ENCODE measurements at places on chromosomes 4 and X.

GRCh38 chr4:14234307-14234706 is 606.8 kb upstream of the BOD1L1 start:
- peak; percentile 4 for DNase-seq

- no peak for DNase-seq
Measured at GRCh38 chrX:98068024-98068580, 1184.4 kb downstream of the RPA4 start.

GRCh38 chr4:25857851-25858400 is 4.9 kb downstream of the SEL1L3 start:
- no peak for DNase-seq

DNA sequence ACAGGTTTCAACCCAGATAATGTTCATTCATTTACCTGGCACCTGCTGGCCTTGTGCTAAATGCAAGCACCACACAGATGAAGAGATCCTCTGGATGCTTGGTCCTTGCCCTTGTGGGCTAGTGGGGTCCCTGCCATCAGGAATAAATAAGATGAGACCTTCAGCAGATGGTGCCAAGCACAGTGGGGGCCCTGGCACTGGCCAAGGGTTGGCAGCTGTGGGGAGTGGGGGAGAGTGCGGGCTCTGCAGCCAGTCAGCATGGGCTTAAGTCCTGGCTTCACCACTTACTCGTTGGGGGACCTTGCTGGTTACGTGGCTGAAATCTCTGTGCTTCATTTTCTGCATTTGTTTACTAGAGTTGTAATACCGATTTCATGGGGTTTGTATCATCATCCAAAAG is 6.9 kb downstream of the LAP3 start:
- DNase-seq, result no peak

DNA sequence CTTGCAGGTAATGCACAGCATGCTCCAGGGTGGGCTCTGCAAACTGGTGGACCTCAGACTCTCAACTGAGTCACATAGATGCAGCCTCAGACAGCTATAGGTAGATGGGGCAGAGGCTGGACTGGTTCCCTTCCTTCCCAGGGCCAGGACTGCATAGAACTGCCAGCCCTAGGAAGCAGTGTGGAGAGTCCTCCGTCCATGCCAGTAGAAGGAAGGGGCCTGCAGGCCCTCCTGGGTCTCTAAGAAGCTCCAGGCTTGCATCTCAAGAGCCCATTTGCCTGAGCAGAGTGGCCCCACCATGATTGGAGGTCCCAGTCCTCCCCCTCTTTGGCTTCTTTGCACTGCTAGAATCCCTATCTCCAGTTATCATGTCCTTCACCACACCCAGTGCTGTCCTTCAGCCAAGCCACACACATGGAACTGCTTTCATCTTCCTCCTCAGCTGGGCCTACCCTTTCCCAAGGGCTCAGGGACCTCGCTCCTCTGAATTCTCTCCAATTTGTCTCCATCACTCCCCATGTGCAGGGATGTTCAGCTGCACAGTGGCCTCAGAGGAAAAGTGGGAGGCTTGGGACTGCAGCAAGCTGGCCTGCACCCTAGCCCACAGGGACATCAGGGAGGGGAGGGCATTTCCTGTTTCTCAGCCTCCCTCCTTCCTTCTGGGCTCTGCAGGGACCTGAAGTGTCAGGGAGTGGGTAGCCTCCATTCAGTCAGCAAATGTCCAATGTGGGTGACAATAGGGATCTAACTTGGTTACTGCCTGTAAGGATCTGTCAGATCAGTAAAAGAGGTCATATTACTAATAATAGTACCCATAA is 146.0 kb downstream of the PJA1 start:
- DNase-seq, result no peak

DNA sequence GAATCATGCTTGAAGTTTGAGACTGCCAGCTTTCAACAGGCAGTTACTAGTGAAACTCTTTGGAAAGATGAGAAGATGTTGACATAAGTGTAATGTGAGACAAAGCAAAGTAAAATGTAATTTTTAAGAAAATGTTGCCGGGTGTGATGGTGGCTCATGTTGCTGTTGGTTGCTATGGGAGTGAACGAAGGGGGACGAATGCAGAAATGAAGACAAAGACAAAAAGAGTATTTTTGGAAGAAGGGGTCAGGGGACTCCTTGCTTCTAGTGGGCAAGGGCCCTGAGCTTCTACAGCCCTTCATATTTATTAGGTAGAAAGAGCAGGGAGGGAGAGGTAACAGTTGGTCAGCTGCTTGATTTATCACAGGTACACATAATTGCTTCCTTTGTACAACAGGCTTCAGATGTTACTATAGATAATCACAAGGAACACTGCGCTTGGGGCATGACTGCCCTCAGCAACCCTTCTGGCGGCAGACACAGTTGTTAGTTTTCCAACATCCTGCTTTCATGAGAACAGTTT is 11.9 kb upstream of the UGDH start:
- DNase-seq, result no peak

DNA sequence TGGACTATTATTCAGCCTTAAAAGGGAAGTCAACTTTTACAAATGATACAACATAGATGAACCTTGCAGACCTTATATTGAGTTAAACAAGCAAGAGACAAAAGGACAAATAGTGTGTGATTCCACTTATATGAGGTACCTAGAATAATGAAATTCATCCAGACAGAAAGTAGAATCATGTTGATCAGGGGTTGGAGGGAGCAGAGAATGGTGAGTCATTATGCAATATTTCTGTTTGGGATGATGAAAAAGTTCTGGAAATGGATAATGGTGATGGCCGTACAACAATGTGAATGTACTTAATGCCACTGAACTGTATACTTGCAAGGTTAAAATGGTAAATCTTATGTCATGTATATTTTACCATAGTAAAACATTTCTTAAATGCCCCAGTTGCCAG is 22.1 kb downstream of the KIT start:
- DNase-seq, result no peak

- DNase-seq, result no peak
Measured at GRCh38 chr4:10051517-10052135, 30.3 kb upstream of the SLC2A9 start.

GRCh38 chr4:105215609-105216313 is 69.1 kb downstream of the TET2 start:
- peak; percentile 65 for DNase-seq

DNA sequence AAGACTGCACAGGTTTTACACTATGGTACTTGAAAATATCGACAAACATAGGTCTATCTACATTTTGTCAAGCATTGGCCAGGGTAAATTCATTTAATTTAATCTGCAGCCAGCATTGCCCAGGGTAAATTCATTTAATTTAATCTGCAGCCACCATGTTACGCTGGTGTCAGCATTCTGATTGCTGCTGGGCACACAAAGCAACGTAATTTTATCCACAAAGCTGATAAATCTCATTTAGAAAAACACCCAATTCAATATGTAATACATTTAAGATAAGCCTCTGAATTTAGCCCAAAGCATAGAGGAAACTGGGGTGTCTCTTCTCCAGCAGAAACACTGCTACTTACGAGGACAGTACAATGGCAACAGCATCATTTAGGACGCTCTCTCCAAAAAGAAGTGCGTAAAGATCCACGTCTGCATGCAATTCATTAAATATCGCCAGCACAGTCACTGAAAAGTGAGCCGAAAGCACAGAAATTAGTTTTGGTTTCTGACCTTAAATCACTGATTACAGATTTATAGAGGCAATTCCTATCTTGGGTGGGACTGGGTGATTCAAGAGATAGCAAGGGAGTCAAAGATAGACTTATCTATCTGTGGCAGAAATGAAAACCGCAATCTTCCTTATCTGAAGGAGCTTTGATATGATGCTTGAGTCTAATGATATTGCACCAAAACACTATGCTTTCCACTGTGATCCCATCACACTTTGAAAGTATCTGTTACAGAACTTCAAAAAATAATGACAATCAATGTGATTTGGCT is 88.8 kb downstream of the CHST7 start:
- no peak for DNase-seq

GRCh38 chrX:10615931-10616774 is 4.2 kb downstream of the MID1 start:
- peak; percentile 68 for DNase-seq

- no peak for DNase-seq
Measured at GRCh38 chrX:49176421-49177326, 5.0 kb downstream of the PLP2 start.

DNA sequence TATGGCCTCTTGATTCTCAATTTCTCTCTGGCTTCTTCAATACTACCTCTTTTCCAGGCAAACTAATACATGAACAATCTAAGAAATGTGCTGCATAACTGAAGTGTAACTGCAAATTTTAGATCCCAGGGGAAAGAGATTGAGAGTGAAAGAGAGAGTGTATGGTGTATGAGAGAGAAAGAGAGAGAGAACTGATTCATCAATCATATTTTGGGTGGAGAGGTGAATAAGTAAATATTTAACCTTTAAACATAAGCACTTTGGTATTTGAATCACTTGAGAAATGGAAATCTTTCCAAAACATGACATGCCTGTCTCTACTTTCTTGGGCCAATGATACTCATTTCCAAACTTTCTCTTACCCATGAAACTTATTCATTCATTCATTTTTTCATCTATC is 147.2 kb upstream of the DIPK2B start:
- peak; percentile 88 for DNase-seq

DNA sequence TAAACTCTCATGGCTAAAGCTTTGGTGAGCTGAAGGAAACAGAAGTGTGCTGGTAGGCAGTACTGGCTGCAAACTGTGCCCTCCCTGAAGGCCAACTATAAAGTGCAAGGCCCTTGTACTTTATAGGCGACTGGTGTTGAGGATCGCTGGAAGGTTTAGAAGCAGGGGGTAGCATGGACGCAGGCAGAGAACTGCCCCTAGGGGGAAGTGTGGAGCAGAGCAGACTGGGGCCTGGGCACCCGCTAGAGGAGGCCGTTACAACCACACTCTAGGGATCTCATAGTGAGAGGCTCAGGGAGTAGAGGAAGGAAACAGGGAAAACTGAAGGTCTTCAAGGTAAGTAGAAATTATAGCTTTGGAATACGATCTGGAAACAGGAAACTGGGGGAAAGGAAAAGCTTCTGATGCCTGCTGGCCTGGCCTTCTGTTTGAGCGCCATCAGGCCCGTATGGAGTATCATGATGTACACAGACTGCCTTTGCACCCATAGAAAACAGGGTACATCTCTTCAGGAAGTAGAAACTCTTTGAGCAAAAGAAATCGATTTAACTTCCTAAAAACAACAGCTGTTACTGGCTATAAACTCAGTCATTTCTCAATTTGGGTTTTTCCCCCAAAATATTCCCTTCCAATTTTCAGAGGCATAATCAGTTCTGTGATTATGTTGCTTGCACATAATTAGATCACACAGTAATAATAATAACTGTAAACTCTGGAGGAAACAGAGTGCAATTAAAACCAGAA is 23.9 kb upstream of the TMSB4X start:
- DNase-seq, result no peak

DNA sequence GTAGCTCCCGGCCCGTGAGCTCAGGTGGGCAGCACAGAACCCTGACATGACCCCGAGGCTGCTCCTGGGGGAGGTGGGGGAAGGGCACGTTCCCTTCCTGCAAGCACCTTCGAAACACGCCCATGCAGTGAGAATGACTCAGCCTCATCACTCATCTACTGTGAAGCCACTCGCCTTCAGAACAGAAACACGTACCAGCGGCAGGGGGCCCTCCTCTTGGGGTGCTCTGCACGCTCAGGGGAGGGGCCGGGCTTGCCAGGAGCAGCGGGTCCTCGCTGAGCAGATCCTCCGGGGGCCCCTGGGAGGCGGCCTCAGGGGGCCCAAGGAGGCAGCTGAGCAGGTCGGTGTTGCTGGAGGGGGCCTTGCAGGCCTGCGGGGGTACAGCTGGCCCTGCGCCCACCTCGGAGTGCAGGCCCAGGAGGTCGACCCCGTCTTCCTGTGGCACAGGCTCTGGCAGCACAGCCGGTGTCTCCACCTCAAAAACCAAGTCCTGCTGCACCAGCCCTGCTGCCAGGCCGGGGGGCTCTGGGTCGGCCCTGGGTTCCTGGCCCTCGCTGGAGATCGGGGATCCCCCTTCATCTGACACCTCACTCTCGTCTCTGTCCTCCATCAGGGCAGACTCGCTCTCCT is 40.9 kb upstream of the CPLX1 start:
- peak; percentile 4 for DNase-seq

GRCh38 chr4:123478859-123479345 is 82.3 kb downstream of the SPRY1 start:
- DNase-seq, result peak; percentile 54

- peak; percentile 81 for DNase-seq
Measured at GRCh38 chr4:140266958-140267568, 106.4 kb upstream of the SCOC start.

- DNase-seq, result peak; percentile 73
Measured at GRCh38 chr4:73662709-73663546, 42.7 kb upstream of the RASSF6 start.

GRCh38 chr4:169948271-169948670 is 77.9 kb downstream of the MFAP3L start:
- DNase-seq, result no peak

DNA sequence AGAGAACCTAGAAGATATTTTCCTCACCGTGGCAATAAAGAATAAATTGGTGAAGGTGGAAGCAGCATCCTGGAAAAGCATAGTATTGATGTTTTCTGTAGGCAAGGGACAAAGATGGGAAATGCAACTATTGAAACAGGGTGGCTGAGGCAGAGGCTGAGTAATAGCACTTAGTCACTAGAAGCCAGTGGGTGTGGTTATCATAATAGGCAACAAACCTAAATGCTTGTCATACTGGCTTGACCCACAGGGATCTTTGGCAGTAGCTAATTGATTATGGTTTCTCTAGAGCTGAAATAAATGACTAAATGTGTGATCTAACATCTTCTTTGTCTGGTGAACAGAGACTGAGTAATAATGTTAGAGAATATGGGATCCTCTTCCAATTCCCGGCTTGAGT is 353.6 kb upstream of the RPS6KA3 start:
- DNase-seq, result peak; percentile 83

DNA sequence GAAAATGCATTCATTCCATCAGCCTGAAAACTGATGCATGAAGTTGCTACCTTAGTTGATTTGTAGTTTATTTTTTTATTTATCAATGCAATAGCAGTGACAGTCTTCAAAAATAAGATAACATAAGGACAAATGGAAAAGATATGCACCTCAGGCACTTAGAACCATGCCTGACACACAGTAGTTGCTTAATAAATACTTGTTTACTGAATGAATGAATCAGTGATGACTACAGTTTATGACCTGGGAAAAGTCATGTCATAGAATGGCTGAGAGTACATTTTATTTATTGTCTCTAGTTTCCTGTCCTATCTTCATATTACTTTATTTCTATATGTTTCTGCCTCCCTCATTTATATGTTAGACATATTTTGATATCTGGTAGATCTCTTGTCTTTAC is 171.8 kb downstream of the TLL1 start:
- DNase-seq, result no peak

Measured in fibroblast of skin of right biceps (primary cell).